ENCODE measurements at places on chromosomes 7 and 10.

DNA sequence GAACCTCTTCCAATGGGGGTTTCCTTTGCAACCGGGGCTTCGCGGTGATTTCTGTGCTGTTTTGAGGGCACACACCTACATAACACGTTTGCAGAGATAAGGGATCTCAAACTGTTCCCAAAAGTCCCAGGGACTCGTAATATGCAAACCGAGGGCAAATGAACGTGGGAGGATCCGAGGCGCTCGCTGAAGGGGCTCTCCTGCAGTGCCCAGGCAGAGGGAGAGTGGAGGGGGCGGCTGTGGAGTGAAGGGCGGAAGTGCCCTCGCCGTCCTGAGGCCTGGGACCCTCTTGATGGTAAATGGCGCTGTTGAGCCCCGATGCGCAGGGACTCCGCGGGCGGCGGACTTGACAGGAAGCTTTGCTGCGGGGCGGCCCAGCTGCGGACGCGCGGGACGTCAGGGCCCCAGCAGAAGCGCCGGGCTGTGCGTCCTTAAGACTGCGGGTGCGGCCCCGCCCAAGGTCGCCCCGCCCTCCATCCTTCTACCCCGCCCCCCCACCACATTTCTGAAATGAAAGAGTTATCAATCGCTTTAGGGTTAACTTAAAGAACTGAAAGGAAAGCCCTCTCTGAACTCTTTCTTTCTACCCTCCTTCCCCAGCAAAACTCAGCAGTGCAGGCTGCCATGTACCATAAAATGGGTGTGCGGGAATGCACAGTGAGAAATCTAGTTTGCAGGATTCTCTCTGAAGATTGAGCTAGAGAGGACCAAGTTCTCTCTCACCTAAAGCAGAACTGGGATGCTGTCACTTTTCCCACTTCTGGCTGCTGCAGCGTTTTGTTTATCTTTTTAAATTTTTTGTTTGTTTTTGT is 151.8 kb upstream of the YAE1 start:
- peak; percentile 56 for DNase-seq

DNA sequence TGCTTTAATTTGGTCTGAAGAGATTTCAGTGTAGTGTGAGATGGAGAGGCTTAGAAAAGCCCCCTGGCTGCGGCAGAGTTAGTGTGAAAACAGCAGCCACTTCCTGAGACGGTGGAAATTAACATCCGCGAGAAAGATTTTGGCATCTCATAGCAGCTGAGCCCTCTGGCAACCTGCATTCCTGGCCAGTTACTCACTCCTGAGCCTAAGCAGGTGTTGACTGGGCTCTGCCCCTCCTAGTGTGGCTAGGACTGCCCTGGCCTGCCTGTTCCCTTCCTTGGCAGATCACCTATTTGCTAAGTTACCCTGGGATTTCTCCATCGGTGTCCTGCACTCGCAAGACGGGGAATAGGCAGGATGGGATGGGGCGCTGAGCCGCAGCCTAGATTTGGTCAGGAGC is 57.6 kb upstream of the LMTK2 start:
- DNase-seq, result no peak

GRCh38 chr10:24367688-24368087 is 158.8 kb downstream of the KIAA1217 start:
- DNase-seq, result no peak

DNA sequence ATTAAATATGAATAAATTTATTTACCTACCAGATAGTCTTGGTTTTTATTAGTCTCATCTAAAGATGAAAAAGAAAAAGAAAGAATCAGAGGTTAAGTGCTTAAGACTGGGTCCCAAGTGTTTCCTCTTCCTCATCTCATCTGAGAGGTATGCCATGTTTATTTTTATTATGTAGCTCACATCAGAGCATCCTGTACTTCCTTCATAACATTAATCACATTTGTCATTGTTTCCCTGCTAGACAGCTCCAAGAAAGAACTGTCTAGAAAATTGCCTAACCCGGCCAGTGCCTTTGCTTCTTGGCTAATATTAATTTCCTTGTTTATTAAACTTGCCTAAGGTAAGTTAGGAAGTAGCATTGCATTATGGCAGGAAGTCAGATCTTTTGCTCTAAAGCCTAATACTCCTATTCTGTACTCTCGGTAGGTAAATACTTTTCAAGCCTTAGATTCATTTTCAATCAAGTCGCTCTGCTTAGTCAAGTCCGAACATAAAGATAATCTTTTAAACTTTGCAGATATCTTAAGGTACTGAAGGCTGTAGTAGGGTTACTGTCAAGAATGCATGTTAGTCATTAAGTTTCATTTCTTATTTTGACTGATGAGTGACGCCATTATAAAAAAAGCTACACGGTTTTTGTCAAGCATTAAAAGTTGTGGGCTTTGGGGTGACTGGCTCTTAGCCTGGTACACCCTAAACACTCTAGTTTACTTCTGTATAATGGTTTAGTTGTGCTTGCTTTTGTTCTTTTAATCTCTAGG is 47.4 kb downstream of the ZMYND11 start:
- no peak for DNase-seq

DNA sequence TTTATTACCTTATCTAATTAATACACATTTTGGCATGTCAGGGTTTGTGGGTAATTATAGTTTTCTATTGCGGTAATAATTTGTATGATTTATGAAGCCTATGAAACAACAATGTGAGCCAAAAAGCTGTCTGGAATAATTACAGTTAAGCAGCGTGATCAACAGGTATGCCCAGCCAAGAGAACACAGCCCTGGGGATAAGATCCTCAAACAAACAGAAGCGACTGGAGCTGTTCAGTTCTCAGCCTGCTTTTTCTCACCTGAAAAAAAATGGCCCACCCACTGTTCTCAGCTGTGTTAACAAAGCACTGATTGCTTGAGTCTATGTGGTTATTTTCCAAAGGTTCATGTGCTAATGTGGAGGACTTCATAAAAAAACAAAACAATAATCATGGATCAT is 855.8 kb downstream of the GATA3 start:
- no peak for DNase-seq

GRCh38 chr7:110607050-110607857 is 483.7 kb upstream of the LRRN3 start:
- no peak for DNase-seq

DNA sequence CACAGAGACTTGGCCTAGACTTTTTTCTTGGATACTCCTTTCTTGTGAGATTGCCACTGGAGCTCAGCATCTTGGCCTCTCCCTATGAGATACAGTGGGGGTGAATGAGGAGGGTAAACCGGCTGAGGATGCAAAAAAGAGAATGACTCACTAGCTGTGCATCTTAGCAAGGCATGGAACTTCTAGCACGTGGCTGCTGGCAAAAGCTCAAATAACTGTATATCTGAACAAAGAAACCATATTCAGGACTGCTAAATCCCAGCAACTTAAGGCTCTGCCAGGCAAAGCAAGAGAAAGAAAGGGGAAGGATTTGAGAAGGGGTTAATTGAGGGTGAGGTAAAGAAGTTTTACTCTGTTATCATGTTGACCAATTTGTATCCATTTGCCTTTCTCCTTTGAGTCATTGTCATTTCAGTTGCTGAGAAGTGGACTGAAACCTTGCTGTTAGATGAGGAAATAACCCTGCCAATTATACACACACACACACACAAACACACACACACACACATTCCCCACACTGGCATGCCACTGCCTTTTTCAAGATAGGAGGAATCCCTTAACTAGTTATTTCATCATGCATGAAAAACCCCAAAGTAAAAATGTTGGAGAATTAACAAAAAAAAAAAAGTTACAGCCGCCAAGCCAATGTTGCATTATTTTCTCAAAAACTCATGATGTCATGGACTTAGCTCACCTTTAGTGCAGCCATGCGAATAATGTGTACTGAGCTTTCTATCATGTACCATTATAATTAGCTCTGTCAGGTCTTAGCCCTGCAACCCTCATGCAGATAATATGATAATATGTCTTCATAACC is 997.3 kb downstream of the LRMDA start:
- no peak for DNase-seq

DNA sequence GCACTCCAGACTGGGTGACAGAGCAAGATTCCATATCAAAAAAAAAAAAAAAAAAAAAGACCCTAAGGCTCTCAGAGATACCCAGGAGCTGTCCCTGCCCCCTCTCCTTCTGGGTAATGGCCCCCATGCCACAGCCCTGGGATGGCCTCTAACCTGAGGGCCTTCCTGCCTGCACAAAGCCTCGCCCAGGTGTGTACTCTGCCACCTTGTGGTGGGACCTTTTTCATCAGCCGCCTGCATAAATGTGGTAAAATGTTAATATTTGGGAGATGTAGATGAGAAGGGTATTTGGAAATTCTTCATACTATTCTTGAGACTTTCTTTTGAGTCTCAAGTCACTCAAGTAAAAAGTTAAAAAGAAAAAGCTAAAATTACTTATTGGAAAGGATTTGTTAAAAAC is 46.3 kb upstream of the RNF216 start:
- peak; percentile 52 for DNase-seq

GRCh38 chr10:63114031-63114814 is 18.9 kb upstream of the NRBF2 start:
- DNase-seq, result no peak

GRCh38 chr10:124159153-124159552 is 65.8 kb upstream of the CHST15 start:
- no peak for DNase-seq

DNA sequence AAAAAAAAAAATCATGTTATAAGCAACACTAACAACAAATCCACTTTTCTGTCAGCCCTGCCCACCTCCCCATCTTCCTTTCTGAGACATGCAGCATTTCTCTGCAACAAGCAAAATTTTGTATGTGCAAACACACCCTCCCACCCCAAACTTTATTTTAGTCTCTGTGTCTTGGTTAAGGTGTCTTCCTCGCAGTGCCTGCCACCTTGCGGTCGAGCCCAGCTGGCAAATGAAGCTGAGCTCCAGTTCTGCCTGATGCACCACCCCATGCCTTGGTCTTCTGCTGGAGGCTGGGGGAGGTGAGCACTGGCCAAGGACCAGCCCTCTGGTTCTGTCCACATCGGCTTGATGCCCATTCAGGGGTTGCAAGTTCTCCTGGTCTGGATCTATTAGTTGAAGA is 206.3 kb downstream of the MGMT start:
- DNase-seq, result no peak

- no peak for DNase-seq
These were observed 93.7 kb downstream of the TMEM26 start for GRCh38 chr10:61359452-61359851.

GRCh38 chr10:119320981-119321380 is 113.6 kb downstream of the GRK5 start:
- no peak for DNase-seq

- DNase-seq, result peak; percentile 70
These were observed 47.4 kb downstream of the DENND11 start for GRCh38 chr7:141654551-141654950.

- no peak for DNase-seq
These were observed 76.4 kb downstream of the ABCC2 start for GRCh38 chr10:99858849-99859248.

- DNase-seq, result no peak
These were observed 9.3 kb downstream of the OLAH start for GRCh38 chr10:15053061-15053460.

GRCh38 chr10:12819656-12820055 is 181.9 kb downstream of the CCDC3 start:
- DNase-seq, result no peak

- DNase-seq, result no peak
These were observed 24.4 kb downstream of the EPHB4 start for GRCh38 chr7:100802951-100803350.

DNA sequence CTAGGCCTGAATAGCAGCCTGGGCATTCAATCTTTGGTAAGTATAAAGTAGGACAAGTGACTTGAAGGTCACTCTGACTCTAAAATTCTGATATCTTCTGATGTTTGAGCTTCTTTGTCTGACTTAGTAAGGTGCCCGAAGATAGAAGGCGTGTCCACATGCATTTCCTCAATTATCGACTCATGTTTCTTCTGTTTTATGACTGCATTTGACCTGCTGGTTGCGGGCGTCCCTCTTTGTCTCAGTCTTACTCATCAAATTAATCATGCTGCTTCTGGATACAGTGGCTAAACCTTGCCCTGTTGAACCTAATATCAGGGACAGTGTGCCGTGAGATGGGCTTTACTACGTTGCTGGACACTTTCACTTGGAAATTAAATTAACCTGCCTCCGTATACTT is 534.1 kb downstream of the SDK1 start:
- no peak for DNase-seq

DNA sequence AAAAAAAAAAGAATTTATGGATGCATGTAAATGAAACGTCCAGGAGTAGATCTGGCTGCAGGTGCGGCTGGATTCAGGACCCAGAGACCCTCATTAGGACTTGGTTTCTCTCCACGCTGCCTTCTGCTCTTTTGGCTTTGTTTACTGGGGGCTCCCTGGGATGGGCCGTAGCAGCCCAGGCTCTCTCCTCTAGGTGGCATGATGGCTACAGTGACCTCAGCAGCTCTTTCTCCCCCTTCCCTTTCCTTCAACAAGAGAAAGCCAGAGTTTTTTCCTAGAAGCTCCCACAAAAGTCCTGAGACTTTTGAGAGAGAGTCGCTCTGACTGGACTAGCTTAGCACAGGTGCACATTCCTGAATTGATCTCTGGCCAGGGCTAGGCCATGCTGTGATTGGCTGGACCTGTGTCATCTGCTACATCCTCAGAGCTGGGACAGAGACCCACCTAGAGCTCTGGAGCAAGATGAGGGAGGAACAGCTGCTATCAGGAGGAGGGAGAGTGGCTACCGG is 67.8 kb upstream of the PDCD4 start:
- DNase-seq, result peak; percentile 31

DNA sequence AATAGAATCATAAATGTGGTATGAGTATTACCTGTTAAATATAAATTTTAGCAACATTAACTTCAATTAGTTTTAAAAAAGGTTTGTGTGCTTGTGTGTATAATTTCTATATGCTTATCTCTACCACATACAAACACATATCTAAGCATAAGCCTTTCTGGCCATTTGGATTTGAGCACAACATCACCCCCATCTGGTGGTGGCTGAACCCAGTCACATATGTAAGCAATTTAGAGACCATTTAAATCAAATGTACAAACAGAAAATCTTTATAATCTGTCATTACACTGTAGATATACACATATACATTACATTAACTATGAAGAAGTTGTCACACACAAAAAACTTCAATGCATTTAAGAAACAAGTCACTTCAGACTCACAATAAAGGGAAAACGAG is 31.7 kb downstream of the GPR22 start:
- peak; percentile 33 for DNase-seq

DNA sequence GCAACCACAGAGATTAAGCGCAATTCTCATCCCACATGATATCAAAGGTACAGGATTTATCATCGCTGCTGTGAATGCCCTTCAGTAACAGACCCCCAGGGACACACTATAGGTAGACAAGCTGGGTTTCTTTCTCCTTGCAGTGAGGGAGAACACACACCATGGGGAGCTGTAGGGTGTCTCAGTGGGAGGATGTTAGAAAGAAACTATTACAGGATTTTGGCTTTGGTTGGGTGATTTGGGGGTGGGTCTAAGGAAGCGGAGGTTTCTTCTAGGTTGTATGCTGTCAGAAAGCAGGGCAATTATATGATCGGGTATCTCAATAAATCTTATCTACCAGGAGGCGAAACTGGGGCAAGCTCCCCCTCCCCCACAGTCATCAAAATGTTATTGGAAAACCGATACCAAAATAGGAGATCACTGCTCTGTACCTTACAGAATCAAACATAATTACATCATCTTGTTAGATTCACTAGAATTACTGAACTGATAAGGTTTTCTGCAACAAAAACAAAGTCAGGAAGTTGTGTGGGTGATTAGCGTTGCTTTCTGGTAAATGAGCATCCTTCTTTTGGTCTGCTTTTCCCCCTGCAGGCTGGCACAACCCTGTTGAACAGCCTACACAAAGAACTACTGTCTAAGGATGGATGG is 209.7 kb downstream of the TEX36 start:
- DNase-seq, result no peak

All from activated CD4-positive, alpha-beta memory T cell treated with anti-CD3 and anti-CD28 coated beads, Interleukin-2, amount 10 ng/mL, durations not matched to agents 7 days and 5 days (primary cell).